Activated CD4-positive, alpha-beta T cell treated with anti-CD3 and anti-CD28 coated beads for 48 hours (primary cell): ENCODE measurements at places on chromosomes 5 and 9.

DNA sequence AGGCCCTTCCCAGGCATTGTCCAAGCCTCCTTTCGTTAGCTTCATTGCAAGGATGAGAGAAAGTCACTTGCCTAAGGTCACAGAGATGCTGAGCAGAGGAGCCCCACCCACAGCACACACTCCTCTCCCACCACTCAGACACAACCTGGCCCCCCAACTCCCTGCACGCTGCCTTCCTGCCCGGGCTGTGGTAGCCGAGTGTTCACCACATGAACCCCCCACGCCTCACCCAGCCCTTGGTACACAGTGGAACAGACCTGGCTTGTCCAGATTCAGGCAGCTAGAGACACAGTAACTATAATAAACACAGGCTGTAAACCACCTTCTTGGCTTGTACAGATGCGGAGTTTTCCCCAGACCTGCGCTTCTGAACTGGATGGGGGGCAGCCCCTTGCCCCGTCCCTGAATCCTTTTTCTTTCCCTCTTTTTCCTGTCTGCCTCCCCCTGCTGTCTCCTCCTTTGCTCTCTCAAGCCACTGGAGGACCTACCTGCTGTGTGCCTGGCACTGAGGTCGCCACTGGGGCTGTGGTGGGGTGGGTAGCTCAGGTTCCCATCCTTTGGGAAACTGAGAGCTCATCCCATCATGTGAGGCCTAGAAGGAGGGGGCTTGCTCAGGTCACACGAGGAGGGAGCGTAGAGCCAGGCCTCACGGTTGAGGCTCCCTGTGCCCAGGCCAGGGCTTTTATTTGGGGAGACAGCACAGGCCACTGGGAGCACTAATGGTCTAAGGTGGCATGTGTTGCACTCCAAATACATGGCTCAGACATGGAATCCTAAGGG is 55.7 kb upstream of the SYNPO start:
- no peak for DNase-seq

- DNase-seq = no peak
Observed at GRCh38 chr9:138097501-138097991, 220.0 kb downstream of the CACNA1B start.

GRCh38 chr5:55773057-55773456 is 35.2 kb downstream of the DDX4 start:
- DNase-seq = no peak

DNA sequence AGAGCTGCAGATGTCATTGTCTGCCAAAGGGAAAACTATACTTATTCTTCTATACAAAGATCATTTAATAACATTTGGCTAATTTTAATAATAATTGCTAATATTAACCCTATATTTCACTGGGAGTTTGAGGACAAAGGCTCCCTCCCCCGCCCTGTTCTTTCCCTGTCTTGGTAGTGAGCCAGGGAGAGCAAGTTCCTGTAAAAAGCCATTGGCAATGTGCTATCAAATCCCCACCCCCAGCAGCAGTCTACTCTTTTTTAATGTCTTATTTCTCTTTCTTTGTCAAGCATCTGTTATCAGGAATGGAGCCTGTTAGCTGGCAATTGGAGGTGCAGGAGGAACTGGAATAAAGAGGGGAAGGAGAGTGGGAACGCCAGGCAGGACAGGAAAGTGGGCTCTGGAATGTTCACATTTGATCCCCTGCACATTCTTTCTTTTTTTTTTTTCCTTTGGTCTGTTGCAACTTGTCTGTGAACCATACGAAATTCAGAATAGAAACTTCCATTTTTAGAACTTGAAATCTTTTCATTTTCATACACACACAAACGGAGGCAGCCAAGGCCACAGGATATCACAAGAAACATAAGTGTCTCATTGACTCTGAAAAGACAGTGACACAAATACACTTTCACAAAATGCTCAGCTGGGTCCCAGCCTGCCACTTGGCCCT is 664.8 kb upstream of the ZNF608 start:
- no peak for DNase-seq

DNA sequence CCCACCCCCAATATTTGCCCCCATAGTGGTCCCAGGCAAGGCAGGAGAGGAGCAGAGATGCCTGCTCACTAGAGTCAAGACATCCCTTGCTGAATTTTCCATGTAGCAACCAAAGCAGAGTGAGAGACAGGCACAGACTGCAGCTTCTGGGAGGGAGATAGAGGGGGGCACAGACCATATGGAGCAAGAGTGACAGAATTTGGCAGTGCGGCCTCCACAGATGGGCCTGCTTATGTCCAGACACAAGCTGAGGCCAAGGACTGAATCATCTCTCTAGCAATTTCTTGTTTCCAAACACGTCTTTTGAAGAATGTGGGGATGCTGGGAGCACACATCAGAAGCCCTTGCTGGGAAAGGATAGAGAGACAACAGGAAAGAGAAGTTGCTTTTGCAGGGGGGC is 53.0 kb upstream of the ALDH1B1 start:
- no peak for DNase-seq

GRCh38 chr5:92421942-92422341 is 1038.8 kb upstream of the ARRDC3 start:
- DNase-seq = no peak

- DNase-seq = no peak
Observed at GRCh38 chr9:100074093-100074492, 24.7 kb downstream of the ERP44 start.

GRCh38 chr5:15064396-15064795 is 192.8 kb upstream of the ANKH start:
- no peak for DNase-seq

DNA sequence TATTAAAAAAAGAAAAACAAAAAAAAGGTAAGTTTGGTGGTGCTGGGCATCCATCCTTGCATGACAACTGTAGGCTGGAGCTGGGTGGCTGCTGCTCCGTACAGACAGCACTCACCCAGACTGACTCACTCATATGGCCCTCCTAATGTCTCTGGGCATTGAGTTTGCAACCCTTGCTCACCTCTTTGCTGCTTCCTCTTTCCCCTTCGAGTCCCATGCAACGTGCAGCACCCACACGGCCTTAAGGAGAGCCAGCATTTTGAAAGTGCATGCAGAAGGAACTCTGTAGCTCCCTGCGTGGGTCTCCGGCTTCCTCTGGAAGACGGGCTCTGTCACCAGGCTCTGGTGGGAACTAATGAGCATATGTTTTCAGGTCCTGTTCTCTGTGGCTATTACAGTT is 60.5 kb upstream of the ENTREP1 start:
- DNase-seq = no peak

- peak; percentile 79 for DNase-seq
Observed at GRCh38 chr5:132500931-132501628, 10.5 kb upstream of the IRF1 start.

GRCh38 chr5:139844472-139845145 is 49.0 kb downstream of the PSD2 start:
- DNase-seq = peak; percentile 85

DNA sequence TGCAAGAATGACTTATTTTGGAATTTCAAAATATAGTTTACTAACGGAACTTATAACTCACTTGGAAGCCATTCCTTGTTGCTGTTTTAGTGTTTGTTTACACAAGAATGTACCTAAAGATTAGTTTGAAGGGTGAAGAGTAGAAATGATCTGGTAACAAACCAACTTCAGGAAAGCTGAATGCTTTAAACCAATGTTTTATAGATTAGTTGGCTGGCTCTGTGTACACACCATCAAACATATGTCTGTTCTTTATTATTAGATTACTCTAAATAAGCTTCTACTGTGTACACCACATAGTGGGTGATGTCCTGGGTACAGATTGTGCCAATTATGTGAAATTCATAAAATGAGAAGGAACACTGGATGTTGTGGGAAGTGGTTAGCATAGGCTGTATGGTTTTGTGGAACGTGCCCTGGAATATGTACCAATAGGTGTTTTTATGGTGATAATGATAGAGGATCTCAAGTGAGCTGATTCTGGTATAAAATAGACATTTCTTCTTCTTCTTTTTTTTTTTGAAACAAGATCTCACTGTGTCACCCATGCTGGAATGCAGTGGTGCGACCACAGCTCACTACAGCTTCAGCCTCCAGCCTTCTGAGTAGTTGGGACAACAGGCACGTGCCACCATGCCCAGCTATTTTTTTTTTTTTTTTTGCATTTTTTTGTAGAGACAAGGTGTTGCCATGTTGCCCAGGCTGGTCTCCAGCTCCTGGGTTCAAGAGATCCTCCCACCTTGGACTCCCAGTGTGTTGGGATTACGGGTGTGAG is 109.3 kb upstream of the DHFR start:
- no peak for DNase-seq

- DNase-seq = no peak
Observed at GRCh38 chr9:109914280-109915027, 134.5 kb downstream of the PALM2AKAP2 start.

DNA sequence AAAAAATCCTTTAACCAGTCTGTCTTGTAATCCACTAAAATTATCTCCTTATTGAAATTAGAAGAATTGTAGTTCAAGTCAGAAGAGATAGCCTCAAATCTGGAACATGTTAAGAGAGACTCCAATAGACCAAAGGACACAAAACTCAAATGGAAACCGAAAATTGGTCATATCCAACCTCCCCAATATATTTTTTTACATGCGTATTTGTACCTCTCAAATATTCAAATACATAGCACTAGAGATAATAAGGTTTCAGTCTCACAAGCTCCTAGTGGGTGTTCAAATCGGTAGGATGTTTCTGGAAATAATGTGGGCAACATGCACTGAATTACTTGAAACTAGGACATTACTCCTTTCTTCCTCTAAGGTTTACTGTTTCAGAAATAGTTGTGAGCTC is 33.5 kb downstream of the EPB41L4A start:
- DNase-seq = no peak

DNA sequence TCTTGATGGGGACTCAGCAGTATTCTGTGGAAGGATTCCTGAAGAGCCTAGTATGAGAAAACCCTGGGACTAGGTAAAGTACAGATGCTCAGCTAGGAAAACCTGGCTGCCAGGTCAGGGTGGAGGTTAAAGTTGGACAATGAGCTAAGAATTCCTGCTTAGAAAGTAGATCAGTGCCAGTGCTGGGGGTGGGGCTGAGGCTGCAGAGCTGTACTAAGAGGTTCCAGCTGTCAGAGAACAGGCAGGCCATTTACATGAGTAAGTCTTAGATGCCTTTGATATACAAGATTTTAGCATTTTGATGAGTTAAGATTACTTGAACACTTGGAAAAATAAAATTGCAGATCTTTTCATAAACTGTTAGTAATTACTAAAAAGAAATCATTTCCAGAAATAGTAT is 332.3 kb upstream of the NUDT12 start:
- no peak for DNase-seq

DNA sequence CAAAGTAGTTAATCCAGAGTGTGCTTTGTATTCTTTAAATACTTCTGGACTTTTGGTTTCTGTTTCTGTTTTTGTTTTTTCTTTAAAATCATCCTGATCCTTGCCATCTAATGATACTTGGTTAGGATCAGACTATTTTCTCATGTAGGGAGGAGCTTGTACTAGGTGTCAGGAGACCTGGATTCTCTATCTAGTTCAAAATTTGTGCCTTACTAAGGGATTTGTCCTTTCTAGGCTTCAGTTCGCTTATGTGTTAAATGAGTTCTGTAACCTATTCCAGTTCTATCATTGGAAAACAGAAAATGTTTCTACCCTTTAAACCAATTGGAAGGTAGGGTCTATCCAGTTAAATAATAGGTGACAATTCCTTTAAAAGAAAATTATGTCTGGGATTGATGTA is 3.3 kb upstream of the MEF2C start:
- no peak for DNase-seq

DNA sequence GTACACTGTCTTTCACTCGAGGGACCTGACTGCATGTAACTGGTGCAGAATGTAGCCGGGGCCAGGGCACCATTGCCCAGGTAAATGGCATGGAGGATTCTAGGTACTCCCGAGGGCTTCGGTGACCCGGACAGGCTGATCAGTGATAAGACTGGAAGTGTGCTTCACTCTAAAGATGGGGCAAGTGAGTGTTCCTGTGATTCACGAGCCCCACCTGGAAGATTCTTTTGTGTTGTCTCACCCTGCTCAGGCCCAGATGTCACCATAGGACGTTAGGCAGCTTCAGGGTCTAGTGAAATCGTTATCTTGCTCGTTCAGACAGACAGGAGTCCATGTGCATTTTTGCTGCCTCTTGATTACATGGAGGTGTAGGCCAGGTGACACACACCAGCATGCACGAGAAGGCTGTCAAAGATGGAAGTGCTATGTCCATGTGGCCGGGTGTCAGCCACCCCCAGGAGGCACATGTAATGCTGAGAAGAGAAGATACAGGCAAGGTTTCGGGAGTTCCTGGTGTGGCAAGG is 73.9 kb downstream of the WNK2 start:
- no peak for DNase-seq

- peak; percentile 39 for DNase-seq
Observed at GRCh38 chr9:135989722-135990467, 28.7 kb upstream of the UBAC1 start.

DNA sequence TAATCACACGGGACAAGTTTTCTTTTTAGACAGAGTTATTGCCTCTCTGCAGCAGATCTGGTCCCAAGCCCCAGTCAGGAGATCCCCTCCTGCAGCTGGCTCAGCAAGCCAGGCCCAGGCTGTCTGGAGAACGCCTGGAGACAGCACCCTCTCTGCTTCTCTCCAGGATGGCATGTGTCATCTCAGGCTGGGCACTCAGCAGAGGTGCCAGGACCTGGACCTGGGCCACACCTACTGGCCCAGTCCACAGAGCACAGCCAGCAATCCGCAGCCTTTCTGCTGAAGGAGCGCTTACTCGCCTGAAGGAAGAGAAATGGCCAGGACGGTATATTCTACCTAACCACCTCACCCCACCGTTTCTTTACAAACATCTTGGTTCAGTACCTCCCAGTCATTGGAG is 4.7 kb upstream of the TBC1D9B start:
- DNase-seq = no peak

DNA sequence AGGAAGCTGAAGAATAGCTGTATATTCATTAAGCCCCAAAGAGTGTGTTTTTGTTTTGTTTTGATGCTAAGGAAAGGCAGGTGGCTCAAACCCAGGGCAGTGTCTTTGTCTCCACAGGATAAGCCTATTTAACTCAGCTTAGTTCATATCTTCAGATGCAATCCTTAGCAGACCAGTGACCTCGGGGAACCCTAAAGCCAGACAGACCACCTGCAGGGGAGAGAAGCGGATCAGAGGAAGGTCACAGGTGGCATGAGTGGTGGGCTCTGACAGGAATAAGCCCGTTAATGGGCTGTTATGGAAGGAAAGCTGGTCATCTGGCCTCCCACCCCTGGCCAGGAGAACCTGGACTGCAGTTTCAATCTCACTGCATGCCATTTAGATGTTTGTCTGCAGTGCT is 30.8 kb downstream of the TAS2R1 start:
- no peak for DNase-seq

- peak; percentile 86 for DNase-seq
Observed at GRCh38 chr9:34546834-34547827, 24.3 kb upstream of the ENHO start.
